ENCODE measurements at places on chromosomes 16 and 17. TPM values are rescaled to one million over a fixed set of nuclear protein-coding genes. Genes with fewer than 3 reads are reported as not detected.

DNA sequence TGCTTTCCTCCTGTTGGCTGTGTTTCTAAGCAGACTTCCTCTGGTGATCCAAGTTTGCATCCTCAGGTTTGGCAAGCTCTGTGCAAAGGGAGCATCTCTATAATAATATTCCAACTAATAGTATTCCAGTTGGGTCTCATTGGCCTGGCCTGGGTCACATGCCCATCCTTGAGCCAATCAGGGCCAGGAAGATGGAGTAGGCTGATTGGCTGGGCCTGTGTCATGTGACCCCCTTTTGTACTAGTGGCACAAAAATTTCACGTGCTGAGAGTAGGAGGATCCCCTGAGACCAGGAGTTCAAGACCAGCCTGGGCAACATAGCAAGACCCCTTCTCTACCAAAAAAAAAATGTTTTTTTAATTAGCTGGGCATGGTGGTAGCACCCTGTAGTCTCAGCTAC is 35.2 kb upstream of the MLYCD start:
- no peak for DNase-seq

GRCh38 chr17:14329900-14330491 is 29.1 kb downstream of the HS3ST3B1 start:
- DNase-seq = no peak

GRCh38 chr16:57940382-57940966 is 30.5 kb downstream of the CNGB1 start:
- DNase-seq = no peak

The VASN gene
- 0.16 TPM for total RNA-seq

- no peak for DNase-seq
Observed at GRCh38 chr16:19366391-19366790, 51.3 kb upstream of the TMC5 start.

GRCh38 chr16:79869304-79870015 is 268.9 kb upstream of the MAF start:
- DNase-seq = no peak

DNA sequence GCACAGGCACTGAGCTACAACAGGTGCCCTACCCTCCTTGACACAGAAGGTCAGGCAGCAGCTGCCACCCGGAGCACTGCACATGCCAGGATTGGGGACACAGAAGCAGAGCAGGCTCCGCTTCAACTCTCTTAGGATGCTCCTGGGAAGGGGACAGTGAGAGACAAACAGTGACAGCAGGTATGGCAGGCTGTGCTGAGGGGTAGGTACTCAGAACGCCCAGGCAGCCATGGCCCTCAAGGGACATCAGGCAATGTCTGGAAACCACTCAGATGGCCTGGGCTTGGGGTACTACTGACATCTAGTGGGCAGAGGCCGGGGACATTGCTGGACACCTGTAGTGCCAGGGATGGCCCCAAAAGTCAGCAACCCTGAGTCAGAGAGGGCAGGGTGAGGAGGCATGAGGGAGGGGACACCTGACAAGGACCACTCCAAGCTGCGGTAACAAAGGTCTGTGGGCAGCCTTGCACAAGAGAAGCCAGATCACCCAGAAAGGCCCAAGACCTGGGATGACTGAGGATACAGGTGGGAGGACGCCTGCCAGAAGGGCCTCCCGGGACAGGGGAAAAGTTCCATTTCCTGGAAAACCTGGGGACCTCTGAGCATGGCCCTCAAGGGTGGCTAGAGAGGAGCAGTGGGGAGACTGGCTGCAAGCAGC is 21.2 kb downstream of the PEMT start:
- no peak for DNase-seq

GRCh38 chr16:50609471-50609870 is 61.3 kb downstream of the NKD1 start:
- no peak for DNase-seq
